ENCODE measurements at places on chromosomes 6 and 20.

GRCh38 chr20:57566803-57567459 is 6.0 kb downstream of the PCK1 start:
- no peak for DNase-seq

- DNase-seq: no peak
Measured at GRCh38 chr6:17446713-17447112, 53.3 kb downstream of the CAP2 start.

GRCh38 chr20:19858466-19859371 is 100.7 kb downstream of the RIN2 start:
- DNase-seq: no peak

DNA sequence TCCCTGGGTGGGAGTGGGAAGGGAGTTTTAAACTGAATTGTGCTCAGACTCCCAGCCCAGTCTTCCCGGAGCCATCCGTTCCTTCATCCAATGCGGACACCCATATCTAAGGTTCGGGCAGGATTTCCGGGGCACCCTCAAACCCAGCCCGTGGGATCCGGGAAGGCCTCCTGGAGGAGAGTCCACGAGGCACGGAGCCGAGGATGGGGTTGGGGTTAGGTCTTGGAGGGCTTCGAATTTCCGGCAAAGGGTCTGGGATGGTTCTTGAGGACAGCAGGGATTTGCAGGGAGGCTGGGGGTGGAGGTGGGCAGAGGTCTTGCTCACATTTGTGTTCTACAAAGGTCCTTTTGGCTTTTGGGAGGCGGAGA is 49.5 kb upstream of the SLC32A1 start:
- DNase-seq: no peak

DNA sequence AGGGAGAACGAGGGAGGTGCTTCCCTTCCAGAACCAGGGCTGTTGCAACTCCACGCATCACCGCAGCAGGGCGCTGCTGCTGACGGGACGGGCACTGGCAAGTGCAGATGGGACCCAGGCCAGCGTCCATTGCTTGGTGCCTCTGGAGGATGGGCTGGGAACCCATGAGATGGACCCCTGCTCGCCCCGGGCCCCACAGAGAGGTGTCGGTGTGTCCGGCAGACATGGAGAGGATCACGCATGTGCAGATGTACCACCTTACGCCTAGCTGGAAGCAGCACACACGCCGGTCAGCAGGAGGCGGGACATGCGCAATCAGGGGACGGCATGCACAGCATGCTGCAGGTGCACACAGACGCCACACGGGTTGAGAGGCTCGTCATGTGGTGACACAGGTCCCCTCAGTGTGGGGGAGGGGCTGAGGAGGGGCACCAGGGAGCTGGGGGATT is 5.7 kb downstream of the CABLES2 start:
- no peak for DNase-seq

DNA sequence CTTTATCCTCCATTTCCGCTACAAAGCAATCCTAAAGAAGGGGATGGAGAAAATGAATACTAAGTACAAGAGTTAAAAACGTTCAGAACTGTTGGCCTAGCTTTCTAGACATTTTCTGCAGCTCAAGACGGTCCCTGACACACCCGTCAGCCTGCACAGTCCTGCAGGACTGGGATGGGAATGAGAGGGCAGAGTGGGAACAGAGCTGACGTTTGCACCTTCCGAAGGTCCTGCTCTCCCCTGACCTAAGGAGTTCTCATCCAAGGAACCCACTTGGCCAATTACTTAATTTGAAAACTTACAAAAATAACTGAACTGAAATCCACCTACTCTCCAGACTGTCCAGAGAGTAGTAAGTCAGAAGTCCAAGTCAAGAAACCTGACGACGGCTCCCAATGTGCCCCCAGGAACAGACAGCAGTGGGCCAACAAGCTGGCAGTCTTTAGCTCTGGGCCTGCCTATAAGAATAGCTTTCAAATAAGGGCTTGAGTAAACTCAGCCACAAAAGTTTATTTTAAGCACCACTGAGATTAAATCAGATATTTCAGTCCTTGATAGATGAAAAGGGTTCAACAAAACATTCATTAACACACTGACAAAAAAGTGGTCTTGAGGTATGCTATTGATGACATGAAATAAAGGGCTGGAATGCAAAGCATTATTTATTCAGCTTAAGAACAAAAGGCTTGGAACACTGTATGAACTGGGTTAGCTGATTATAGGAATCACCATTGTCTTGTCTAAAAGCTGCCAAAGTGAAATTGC is 76.8 kb downstream of the CNKSR3 start:
- no peak for DNase-seq

GRCh38 chr6:158068156-158068892 is 86.7 kb downstream of the SYNJ2 start:
- no peak for DNase-seq

GRCh38 chr6:139256087-139256486 is 35.7 kb downstream of the TXLNB start:
- no peak for DNase-seq

DNA sequence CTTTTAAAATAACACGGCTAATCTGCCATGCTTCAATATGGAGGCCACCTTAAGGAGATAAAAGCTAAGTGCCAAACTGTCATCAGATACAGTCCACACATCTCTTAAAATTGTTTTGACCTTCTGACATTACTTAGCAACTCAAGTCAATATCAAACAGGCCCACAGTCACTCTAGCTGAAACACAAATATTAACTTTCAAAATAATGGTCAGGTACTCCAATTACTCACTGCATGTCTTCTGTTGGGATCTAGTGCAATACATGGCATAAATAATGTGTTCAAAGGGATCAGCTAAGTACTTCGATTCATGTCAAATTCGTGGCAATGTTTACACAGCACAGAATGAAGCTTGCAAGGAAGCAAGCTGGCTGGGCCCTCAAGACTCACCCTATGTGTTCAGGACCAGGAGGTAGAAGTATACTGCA is 133.9 kb upstream of the BEND6 start:
- no peak for DNase-seq

- DNase-seq: no peak
Measured at GRCh38 chr20:50932016-50932485, 814 bp upstream of the ADNP start.

DNA sequence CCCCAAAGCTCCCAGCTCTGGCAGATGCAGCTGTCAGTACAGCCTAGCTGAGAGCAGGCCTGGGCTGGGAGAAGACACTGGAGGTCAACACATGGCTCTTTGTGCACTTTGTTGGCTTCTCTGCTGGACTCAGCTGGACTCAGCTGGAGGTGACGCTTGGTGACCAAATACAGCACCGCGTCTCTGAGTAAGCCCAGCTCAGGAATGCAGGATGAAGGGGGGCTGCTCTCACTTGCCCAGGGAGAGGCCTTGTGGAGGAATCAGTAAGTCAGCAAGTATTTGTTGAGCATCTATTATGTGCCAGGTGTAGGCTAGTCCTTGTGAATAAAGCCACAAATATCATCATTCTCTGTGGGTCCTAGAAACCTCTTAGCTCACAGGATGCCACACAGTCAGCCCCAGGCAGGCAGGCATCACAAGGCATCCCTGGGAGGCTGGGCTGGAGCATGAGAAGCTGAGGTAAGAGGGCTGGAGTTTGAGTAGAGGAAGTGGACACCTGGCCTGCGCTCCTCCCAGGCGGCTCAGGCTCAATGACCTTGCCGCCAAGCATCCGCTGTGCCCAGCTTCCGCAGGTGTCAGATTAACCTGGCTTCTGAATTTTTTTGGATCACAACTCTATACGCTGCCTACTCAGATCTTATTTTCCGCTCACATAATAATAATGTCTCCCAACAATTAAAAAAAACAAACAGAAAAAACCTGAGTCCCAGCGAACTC is 95.4 kb downstream of the TMEM170B start:
- DNase-seq: no peak

DNA sequence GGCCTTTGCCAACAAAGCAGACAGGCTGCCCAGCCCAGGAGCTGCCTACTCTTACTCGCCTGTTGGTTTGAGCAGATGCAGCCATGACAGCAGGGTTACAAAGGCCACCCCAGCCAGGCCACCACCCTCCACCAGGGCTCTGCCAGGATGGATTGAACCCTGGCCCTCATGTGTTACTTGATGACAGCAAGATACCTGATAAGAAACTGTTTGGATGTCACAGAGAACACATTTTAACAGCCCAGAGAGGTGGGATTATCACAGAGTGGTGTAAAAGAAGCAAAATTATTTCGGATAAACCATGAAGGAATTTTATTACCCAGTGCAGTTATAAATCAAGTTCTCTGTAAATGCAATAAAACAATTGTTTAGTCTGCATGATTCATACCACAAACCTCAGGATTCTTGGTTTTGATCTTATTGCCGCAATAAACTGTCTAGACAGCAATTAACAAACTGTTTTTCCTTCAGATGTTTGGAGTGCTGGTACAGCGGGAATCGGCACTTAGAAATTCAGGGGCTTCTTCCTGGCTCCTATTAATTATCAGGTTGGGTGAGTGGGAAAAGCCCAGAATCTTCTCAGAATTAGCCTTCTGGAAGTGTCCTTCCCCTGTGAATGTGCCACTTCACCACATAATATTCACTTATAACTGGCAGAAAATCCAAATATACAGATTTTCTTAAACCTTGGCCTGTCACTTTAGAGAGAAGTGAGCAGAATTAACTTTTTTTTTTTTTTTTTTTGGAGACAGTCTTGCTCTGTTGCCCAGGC is 58.0 kb upstream of the SALL4 start:
- no peak for DNase-seq

GRCh38 chr20:5072756-5073659 is 46.8 kb downstream of the PCNA start:
- DNase-seq: no peak

- no peak for DNase-seq
Measured at GRCh38 chr6:101445527-101445926, 52.0 kb downstream of the GRIK2 start.

- DNase-seq: no peak
Measured at GRCh38 chr6:163355426-163355991, 59.0 kb upstream of the QKI start.

DNA sequence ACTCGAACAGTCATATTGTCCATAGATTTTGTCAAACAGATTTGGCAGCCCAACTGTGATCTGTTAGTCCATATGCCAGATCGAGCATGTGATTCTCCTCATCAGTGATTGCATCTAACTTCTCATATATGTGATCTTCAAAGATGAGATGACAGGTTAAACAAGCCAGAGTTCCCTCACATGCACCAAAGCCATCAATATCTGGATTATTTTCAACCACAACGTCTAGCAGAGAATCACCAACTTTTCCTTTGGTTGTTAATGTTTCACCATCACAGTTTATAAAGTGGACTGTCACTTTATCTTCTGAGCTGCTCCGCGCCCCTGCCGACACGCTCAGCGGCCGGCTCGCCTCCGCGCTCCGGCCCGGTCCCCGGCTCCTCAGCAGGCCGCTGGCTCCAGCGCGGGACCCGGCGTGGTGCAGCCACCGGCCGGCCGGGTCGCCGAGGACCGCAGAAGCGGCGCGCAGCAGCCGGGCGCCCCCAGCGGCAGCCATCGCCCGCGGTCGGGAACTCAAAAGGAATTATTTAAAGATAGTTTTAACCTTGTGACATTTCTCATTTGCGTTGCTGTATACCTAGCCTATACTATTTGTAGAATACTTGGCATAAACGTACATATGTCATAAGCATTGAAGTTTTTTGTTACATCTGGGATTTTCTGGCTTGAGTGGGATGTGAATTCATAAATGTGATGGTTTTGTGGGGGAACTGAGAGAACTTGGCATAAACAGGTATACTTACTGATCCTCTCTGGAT is 40.1 kb upstream of the DYNLRB1 start:
- DNase-seq: no peak

DNA sequence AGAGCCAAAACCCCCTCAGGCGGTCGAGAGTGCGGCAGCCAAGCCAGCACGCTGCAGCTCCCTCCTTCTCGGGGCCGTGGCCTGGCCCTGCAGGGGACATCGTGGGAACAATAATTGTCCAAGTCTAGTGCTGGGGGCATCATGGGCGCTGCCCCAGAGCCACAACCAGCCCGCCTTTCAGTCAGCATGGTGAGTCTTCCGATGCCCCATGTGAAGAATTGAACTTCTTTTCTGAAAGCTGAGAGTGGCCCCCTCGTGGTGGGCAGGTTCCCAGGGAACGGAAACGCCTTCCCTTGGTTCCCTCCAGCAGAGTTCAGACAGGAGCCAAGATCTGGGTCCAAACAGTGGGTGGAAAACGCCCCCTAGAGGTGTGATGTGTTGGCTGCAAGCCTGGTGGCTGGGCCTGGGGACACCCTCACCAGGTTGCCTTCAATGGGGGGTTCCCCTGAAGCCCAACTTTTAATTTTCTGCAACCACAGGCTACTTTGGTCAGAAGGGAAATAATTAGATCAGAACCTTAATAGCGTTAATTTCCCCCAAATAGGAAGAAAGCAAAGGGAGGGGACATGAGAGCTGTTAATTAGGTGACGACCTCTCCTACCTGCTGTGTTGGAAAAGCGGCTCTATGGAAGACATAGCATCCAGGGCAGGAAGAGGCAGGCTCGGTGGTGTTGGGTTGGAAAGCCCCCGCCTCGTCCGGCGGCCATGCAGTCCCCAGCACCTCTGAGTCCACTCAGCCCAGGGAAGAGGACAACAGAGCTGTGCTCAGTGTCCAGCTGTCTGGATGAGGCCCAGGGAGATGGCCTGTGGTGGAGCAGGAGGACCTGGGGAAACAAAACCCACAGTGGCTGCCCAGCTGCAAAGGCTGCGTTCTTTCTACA is 4.7 kb upstream of the MRGBP start:
- peak; percentile 45 for DNase-seq

GRCh38 chr20:16955462-16955861 is 207.3 kb downstream of the OTOR start:
- no peak for DNase-seq

GRCh38 chr6:67350729-67351128 is 1284.4 kb upstream of the ADGRB3 start:
- no peak for DNase-seq

- no peak for DNase-seq
Measured at GRCh38 chr20:48266571-48266970, 481.3 kb upstream of the SULF2 start.

- no peak for DNase-seq
Measured at GRCh38 chr6:1407499-1407990, 18.2 kb downstream of the FOXF2 start.

GRCh38 chr6:11917951-11918738 is 94.0 kb upstream of the HIVEP1 start:
- no peak for DNase-seq

GRCh38 chr20:62751551-62752150 is 43.0 kb downstream of the NTSR1 start:
- no peak for DNase-seq

- no peak for DNase-seq
Measured at GRCh38 chr6:135555550-135555949, 58.0 kb upstream of the AHI1 start.

- no peak for DNase-seq
Measured at GRCh38 chr6:90691823-90692222, 105.0 kb upstream of the MAP3K7 start.

GRCh38 chr6:166307082-166308032 is 835 bp downstream of the PRR18 start:
- no peak for DNase-seq

GRCh38 chr6:85726206-85726605 is 83.5 kb upstream of the SYNCRIP start:
- no peak for DNase-seq

GRCh38 chr6:168678588-168678987 is 237.6 kb downstream of the SMOC2 start:
- no peak for DNase-seq

DNA sequence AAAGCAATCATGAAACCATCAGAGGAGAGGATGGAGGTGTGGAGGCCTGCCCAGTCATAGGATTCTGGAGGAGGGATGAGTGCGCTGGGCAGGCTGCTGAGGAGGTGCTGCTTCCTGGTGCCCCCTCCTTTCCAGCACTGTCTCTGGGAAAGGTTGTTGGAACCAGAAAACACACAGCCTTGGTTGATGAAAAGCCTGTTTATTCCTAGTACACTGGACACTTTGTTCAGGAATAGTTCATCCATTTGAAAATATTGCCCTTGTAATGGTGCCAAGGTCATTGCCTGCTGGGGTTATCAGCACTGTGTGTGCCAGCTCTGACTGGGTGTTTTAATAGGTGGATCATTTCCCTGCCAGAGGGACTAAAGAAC is 83.7 kb upstream of the ARMC2 start:
- no peak for DNase-seq
